NCI-H1930 (cell line): ENCODE measurements at places on chromosomes 1 and 21.

DNA sequence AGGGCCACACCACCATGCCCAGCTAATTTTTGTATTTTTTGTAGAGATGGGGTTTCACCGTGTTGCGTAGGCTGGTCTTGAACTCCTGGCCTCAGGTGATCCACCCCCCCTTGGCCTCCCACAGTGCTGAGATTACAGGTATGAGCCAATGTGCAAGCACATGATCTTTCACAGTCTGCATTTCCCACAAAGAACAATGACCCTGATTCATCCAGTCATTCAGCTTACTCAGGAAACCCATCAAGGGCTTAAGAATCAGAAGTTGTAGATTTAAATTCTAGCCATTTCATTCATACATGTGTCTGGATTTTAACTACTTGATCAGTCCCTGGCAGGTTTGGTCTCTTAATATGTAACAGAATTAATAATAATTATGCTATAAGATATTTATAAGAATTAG, 2065.7 kb downstream of the MRPL39 start:
- DNase-seq, result no peak

- DNase-seq, result no peak
Measured at GRCh38 chr1:186497651-186498050, 36.7 kb upstream of the PDC start.

GRCh38 chr1:247241691-247242090, 14.2 kb upstream of the VN1R5 start:
- no peak for DNase-seq

DNA sequence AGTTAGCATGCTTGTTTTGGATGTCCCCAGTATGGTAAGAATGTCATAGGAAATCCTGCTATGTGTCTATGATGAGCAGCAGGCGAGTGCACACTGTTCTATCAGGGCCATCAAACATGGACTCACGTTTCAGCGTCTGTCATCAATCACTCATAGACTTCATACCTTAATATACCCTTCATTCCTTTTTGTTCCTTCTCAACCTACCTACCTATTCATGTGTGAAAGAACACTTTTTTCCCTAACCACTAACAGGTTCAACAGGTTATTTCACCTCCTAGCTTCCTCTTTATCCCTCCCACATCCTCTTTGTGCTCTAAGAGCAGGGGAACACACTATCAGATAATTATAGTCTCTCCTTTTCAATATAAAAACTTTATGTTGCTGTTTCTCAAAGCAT, 300.6 kb downstream of the TM2D1 start:
- no peak for DNase-seq

GRCh38 chr1:14733048-14733778, 134.7 kb downstream of the KAZN start:
- DNase-seq, result no peak

DNA sequence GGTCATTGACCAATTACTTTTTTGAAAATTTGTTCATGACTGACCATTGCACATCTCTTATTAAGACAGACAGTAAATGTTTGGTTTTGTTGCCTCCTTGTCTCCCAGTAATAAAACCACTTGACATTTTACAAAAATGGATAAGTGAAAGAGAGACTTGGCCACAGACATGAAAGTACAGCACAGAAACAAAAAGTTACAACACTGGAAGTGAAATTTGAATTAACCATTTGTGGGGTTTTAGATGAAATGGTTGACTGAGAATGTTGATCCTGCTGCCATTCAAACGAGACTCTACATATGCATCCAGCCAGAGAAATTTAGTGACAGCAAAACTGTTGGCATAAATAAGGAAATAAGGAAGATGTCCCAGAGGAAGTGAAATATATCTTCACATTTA, 79.3 kb upstream of the B3GALT2 start:
- DNase-seq, result no peak

DNA sequence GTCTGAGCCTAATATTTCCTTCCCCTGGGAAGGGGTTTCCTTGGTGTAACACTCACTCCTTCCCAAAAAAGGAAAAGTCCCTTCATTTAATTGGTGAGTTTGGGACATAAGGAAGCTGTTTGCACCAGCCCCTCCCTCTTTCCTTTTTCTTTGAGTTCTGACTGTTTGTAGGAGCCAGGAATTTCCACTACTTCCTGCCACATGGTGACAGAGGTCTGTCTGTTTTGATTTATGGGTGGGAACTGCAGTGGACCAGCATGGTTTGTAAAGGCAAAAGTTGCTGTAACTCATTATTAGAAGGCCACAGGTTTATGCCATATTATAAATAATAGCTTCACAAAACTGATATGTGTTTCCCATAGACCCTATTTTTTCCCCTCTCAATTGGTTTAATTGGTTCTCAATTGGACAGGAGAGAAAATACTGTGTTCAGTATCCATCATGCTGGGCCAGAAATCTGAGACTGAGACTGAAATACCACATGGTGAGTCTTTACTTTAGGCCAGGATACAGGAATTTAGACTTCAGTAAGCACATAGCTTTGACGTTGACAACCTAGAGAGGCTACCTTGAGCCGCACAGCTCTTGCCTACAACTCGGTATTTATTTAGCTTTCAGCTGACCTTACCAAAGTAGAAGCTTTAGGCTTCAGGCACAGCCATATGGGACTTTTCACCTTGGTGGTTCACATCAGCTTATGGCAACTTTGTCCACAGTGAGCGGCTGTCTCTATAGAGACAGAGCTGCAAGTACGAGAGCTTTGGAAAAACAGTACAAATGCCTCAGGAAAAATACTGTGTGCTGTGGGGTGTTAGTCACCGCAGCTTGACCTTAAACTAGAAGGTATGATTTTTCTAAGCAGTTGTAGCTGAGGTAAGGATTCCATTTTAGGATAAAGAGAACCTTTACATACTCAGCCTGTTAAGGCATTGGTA, 40.0 kb upstream of the RGS7 start:
- no peak for DNase-seq

DNA sequence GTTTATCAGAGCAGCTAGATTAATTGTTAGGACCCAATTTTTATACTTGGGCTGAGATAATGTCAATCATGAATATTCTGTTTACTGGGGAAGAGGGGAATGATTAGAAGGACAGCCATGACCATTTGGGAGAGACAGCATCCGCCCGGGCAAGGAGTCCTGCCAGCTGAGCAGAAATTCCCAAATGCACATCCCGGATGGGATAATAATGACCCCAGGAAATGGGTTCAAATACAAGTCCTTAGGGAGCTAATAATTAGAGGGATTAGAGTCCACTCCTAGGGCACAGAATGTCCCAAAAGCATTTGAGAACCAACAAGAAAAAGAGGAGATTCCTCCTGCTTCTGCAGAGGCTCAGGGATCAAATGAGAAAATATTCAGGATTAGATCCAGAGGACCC, 115.9 kb downstream of the LRRC53 start:
- DNase-seq, result no peak

- no peak for DNase-seq
Measured at GRCh38 chr21:30447056-30447455, 7.0 kb downstream of the KRTAP15-1 start.

DNA sequence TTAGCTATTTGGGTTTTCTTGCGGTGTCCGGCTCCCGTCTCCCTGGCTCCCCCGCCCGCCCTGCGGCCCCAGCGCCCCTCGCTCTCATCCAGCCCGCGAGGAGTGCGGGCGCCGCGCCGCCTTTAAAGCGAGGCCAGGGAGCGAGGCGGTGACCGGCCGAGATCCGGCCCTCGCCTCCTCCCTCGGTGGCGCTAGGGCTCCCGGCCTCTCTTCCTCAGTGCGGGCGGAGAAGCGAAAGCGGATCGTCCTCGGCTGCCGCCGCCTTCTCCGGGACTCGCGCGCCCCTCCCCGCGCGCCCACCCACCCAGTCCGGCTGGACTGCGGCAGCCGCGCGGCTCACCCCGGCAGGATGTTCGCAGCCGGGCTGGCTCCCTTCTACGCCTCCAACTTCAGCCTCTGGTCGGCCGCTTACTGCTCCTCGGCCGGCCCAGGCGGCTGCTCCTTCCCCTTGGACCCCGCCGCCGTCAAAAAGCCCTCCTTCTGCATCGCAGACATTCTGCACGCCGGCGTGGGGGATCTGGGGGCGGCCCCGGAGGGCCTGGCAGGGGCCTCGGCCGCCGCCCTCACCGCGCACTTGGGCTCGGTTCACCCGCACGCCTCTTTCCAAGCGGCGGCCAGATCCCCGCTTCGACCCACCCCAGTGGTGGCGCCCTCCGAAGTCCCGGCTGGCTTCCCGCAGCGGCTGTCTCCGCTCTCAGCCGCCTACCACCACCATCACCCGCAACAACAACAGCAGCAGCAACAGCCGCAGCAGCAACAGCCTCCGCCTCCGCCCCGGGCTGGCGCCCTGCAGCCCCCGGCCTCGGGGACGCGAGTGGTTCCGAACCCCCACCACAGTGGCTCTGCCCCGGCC, 492 bp downstream of the HLX start:
- peak; percentile 34 for DNase-seq

DNA sequence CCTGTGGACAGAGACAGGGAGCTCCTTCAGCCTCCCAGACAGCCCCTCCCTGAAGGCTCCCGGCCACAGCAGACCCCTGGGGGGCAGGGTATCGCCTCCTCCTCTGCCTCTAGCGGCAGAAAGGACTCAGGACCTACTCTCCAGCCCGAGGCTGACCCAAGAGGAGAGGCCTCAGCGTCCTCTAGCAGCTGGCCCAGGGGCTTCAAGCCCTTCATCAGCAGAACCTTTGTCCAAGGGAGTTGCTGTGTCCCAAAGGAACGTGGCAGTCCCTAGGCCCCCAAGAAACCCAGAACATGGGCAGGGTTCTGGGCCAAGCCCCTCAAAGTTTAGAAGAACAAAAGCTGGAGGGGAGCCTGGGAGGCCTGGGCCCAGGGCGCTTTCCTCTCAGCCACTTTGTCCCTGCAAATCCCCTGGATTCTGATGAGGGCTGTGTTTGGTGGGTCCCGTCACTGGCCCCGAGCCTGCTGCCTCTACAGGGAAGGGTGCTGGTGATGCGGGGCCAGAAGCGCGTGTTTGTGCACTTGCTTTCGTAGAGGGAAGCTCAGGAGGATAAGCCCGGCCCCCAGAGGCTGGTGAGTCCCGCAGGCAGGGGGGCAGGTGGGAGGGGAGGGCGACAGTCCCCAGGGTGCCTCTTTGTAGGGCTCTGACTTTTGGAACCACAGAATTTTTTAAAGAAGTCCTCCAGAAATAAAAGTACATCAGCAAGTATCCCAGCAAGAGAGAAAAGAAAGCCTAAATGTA, 13.3 kb downstream of the ITGB2 start:
- DNase-seq, result no peak

DNA sequence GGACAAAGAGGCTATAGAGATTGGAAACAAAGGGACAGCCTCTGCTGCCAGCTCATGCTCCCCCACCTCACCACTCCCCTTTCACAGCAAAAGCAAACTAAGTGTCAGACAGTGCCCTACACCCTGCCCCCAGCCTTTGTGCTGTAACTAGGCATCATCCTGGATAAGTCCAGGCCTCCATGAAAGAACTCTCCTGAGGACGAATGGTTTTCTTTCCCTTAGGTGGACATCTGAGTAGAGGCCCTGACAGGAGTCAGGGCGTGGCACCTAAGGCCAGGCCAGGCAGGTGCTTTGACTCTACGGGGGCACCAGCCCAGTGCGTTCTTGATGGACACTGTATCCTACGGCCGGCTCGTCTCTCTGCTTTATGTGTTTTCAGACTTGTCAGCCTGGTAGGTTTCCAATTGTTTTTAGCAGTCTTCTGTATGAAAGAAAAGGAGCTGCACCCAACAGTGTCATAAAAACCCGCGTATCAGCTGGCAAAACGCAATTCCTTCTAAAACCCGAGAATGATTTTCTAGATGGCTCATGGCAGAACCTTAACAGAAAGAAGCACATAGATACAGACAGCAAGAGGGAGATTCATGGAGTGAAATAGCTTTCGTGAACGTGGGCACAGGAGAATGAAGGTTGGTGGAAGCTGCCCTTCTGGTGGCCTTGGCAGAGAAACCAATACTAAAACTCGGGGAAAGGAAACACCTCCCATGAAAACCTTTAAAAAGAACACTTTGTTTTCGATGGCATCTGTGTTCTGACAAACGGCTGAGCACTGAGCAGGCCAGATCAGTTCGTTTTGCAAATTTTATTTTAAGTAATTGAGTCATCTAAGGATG, 51.7 kb upstream of the AJAP1 start:
- DNase-seq, result no peak

GRCh38 chr1:89884718-89885596, 64.1 kb downstream of the LRRC8D start:
- DNase-seq, result no peak
